ENCODE measurements at places on chromosomes 1 and 21.

DNA sequence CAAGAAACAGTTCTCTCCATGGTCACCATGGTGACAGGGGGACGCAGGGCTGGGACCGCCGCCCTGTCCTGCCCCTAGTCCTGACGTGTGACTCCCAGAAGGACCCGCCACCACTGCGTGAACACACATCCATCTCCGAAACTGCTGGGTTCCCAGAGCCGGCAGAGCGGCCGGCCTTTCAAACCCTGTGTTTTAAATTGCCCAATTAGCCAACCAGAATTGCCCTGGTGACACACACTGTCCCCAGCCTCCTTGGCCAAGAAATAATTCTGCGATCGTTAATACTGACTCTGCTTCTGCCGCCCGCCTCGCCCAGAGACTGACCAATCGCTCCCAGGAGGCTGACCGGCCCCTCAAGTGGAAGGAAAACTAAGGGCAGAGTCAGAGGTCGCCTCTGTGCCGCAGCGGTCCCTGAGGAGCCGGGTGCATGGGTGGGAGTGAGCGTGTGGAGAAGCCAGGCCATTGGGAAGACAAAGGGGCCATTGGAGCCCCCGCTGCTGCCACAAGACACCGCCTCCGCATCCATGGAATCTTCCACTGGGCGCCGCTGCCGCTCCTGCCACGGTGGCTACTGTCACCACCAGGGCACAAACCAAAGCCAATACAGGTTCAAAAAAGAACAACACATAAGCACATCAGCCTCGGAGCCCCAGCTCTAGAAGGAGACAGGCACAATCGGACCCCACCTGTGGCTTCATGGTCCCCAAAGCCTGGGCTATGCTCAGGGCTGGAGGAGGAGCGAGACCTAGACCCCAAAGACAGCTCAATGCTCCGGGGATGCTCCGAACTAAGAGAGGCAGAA is 273.2 kb downstream of the NPHP4 start:
- DNase-seq: no peak

DNA sequence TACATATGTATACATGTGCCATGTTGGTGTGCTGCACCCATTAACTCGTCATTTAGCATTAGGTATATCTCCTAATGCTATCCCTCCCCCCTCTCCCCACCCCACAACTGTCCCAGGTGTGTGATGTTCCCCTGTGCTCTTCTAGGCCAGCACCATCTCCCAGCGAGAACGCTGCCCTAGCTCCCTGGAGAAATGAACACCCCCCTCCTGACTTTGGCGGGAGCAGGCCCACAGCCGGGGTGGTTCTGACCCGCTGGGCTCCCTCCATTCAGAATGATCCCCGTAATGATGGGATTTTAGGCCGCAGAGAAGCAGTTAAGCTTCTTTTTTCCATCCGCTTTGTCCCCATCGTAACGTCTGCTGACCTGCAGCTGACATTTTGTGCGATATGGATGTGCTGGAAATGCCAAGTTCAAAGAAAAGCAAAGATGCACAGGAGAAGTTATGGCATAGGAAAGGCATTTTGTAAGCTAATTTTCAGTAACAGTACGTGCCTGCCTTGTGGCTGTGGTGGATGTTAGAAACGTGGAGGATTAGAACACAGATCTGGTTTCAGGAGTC is 39.3 kb downstream of the ELK4 start:
- no peak for DNase-seq

- DNase-seq: no peak
Observed at GRCh38 chr1:38371505-38371844, 324.9 kb upstream of the POU3F1 start.

DNA sequence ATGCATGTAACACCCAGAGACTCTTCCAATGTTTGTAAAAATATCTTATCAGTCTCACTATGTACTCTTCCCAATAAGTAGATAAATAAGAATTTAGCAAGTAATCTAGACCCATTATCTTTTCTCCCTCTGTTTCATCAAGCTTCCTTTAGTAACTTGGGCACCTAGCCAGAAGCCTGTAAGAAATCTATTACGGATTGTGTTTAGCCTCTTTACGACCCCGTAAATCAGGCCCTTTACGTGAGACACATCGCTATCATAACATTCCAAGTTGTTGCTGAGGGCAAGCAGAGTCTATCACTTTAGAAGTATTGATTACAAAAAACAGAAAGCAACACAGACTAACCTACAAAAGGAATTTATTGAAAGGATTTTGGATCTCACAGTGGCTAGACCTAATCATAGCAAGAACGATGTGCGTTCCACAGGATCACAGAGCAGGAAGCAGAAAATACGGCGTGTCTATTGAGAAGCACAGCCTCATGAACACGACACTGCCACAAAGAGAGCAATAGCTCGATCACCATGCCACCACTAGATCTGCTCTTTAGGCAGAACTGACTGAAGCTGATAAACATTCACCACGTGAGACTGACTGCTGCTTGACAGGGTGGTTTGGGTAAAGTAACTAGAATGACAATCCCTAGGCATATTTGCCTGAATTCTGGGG is 922.1 kb downstream of the AMY1C start:
- DNase-seq: no peak

- no peak for DNase-seq
Observed at GRCh38 chr1:31408788-31409318, 4.2 kb upstream of the SERINC2 start.

- DNase-seq: no peak
Observed at GRCh38 chr21:34365809-34366208, 2.0 kb downstream of the KCNE2 start.

DNA sequence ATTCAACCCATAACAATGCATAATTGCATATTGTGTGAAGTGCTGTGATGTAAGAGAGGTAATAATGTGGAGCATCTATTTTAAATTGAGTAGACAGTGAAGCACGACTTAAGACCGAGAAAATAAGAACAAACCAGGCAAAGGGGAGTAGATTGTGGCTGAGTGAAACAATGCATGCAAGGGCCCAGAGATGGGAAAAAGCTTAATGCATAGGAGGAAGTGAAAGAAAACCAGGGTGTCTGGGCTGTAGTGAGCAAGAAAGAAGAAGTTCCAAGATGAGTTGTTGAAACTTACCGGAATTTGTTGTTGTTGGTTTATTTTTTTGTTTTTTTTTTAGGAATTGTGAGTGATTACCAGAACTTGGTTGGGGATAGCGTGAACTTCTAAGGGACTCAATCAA is 104.7 kb downstream of the SNX7 start:
- no peak for DNase-seq

DNA sequence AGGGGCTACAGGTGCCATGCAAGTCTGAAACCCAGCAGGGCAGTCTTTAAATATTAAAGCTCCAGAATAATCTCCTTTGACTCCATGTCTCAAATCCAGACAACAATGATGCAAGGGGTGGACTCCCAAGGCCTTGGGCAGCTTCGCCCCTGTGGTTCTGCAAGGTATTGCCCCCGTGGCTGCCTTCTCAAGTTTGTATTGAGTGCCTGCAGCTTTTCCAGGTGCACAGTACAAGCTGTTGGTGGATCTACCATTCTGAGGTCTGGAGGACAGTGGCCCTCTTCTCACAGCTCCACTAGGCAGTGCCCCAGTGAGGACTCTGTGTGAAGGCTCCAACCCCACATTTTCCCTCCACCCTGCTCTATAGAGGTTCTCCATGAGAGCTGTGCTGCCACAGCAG is 3.7 kb upstream of the MROH9 start:
- DNase-seq: no peak

DNA sequence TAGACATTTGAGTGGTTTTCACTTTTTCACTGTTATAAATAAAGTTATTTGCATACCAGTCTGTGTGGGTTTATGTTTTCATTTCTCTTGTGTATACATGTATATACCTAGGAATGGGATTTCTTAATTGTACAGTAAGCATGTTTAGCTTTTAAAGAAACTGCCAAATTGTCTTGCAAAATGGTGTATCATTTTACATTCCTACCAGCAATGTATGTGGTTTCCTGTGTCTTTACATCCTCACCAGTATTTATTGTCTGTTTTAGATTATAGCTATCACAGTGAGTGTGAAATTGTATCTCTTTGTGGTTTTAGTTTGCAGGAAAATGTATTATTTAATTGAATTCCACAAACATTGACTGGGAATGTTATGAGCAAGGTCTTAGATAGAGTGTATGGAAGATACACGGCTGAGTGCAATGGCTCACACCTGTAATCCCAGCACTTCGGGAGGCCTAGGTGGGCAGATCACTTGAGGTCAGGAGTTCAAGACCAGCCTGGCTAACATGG is 57.3 kb downstream of the MACF1 start:
- DNase-seq: no peak

GRCh38 chr1:155859881-155860871 is 809 bp downstream of the SYT11 start:
- no peak for DNase-seq

GRCh38 chr1:162857850-162858249 is 3.1 kb downstream of the CCDC190 start:
- no peak for DNase-seq

GRCh38 chr1:202671399-202671798 is 38.9 kb downstream of the SYT2 start:
- no peak for DNase-seq

DNA sequence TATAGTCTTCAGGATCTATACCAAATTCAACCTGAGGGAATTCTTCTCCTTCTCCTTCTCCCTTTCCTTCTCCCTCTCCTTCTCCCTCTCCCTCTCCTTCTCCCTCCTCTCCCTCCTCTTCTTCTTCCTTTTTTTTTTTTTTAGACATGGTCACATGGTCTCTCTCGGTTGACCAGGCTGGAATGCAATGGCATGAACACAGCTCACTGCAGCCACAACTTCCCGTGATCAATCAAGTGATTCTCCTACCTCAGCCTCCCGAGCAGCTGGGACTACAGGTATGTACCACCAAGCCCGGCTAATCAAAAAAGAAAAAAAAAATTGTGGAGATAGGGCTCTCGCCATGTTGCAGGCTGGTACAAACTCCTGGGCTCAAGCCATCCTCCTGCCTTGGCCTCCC is 51.5 kb downstream of the DNAI4 start:
- DNase-seq: no peak
